ENCODE measurements at places on chromosomes 16 and 17.
A peak's percentile ranks its signal among the peaks of the same experiment; 100 is the strongest.

DNA sequence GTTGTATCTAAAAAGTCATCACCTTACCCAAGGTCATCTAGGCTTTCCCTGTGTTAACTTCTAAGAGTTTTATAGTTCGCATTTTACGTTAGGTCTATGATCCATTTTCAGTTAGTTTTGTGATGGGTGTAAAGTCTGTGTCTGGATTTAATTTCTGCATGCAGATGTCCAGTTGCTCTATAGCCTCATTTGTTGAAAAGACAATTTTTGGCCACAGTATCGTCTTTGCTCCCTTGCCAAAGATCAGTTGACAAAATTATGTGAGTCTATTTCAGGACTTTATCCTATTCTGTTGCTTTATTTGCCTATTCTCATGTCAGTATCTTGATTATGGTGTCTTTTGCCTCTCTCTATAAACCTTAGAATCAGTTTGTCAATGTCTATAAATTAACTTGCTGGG, 85.1 kb downstream of the METRNL start:
- no peak for DNase-seq

DNA sequence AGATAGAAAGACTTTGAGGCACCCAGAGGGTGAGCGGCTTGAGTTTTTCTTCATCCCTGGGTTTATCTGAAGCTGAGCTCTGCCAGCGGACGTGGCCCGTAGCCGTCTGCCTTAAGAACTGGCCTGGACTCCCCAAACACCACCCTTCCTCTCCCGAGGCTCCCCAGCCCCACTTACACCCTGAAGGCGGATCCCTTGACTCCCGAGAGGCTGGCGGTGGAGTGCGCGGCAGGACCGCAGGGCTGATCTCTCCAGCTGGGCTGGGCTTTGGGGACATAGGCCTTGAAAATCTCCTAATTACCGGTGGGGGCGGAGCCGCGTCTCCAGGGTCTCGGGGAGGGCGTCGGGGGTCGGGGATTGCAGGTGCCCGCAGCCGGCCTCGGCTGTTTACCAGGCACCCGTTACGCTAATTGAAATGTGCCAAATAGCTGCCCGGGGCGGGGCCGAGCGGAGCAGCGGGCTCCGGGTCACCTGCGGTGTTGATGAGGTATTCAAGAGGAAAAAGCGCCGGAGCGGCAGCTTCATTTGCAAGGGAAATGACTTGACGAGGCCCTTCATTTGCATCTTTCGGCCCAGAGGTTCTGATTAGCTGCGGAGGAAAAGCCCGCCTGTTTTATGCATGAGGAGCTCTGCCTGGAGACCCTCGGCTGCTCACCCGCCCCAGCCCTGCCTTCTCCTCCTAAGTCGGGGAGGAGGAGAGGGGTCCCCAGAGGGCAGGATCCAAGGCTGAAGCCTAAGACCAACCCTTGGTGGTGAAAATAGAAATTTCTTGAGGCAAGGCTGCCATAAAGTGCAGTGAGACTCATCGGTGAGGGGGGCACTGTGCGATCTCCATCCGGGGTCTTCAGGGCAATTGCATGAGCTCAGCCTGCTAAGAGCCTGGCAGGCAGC, 100.7 kb downstream of the MGAT5B start:
- peak; percentile 40 for DNase-seq

GRCh38 chr17:6994666-6995256, 1.1 kb upstream of the ALOX12 start:
- DNase-seq, result no peak

GRCh38 chr17:72592967-72593325, 472.1 kb downstream of the SOX9 start:
- no peak for DNase-seq

DNA sequence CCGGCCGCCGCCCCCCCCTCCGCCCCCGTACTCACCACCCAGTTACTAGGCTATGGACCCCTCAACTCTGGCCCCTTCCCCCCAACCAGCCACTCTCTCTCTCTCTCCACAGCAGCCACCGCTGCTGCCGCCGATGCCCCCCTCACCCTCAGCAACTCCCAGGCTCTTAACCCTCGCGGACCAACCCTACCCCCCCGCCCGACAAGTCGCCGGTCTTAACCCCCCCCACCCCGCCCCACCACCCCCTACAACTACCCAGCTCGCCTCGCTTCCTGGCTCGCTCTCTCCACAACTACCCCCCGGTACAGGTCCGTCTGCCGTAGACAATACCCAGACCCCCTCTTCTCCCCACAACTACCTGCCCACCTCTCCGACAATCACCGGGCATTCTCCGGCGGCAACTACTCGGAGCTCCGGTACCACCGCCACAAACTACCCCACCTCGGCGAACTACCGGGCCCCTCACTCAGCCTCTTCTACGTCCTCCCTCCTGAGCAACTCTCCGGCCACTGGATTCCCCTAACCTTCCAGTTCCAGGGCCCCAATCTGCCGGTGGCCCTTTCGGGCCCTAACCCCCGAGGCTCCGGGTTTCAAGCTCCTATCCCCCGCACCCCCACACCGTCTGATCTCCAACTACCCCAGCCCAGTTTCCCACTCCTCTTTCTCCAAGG, 702 bp downstream of the PHF23 start:
- peak; percentile 47 for DNase-seq

- no peak for DNase-seq
These were observed 511.5 kb downstream of the TOX3 start for GRCh38 chr16:52035436-52035835.

All from CD4-positive, alpha-beta T cell treated with Interleukin-4 for 1 hour (primary cell).